ENCODE measurements at places on chromosomes 1 and 21. TPM values are rescaled to one million over a fixed set of nuclear protein-coding genes. Genes with fewer than 3 reads are reported as not detected.

LIPI gene
- total RNA-seq, result not detected

FAM167B gene
- total RNA-seq, result 0.45 TPM

PTPRF gene
- 92.7 TPM for total RNA-seq

AADACL3 gene
- not detected for total RNA-seq

TAL1 gene
- total RNA-seq, result not detected

RHOU gene
- total RNA-seq, result 6.7 TPM

TNNI3K gene
- total RNA-seq, result not detected

ADAM30 gene
- not detected for total RNA-seq

BRINP2 gene
- 0.43 TPM for total RNA-seq

HENMT1 gene
- 5.0 TPM for total RNA-seq

COA7 gene
- total RNA-seq, result 21.9 TPM

PGLYRP3 gene
- not detected for total RNA-seq

TMIGD3 gene
- not detected for total RNA-seq

MARK1 gene
- total RNA-seq, result 0.07 TPM

ADGRL2 gene
- total RNA-seq, result 12.8 TPM

DDR2 gene
- 0.35 TPM for total RNA-seq

TRAF3IP3 gene
- total RNA-seq, result not detected

OLIG2 gene
- not detected for total RNA-seq

CASZ1 gene
- 1.9 TPM for total RNA-seq

CHI3L2 gene
- total RNA-seq, result not detected

FTCD gene
- total RNA-seq, result not detected

ZFP69B gene
- total RNA-seq, result 1.6 TPM

DNASE2B gene
- not detected for total RNA-seq

RAB42 gene
- 1.9 TPM for total RNA-seq

DNAI4 gene
- 0.90 TPM for total RNA-seq

FMOD gene
- not detected for total RNA-seq

ADAMTSL4 gene
- 4.3 TPM for total RNA-seq

LCE2B gene
- not detected for total RNA-seq

WNT3A gene
- total RNA-seq, result not detected

APCS gene
- total RNA-seq, result not detected

PRAMEF25 gene
- not detected for total RNA-seq

EMC1 gene
- 32.9 TPM for total RNA-seq

LRRC53 gene
- total RNA-seq, result not detected

MXRA8 gene
- 0.32 TPM for total RNA-seq

C2CD4D gene
- not detected for total RNA-seq

CAPZB gene
- 249 TPM for total RNA-seq

TXNIP gene
- total RNA-seq, result 0.16 TPM

FALEC gene
- not detected for total RNA-seq

CATSPERE gene
- not detected for total RNA-seq

RPTN gene
- not detected for total RNA-seq

YRDC gene
- total RNA-seq, result 21.4 TPM

GSTM4 gene
- total RNA-seq, result 8.8 TPM

ASCL5 gene
- not detected for total RNA-seq

ADIPOR1 gene
- 59.5 TPM for total RNA-seq

CNKSR1 gene
- total RNA-seq, result 0.35 TPM

CLK2 gene
- total RNA-seq, result 28.2 TPM

SORT1 gene
- 3.8 TPM for total RNA-seq

TRIM17 gene
- not detected for total RNA-seq

BSDC1 gene
- total RNA-seq, result 20.6 TPM

GUCA2A gene
- not detected for total RNA-seq

LEPROT gene
- total RNA-seq, result 29.5 TPM

HES2 gene
- total RNA-seq, result 4.7 TPM

SNAPIN gene
- 56.8 TPM for total RNA-seq
